ENCODE measurements at places on chromosomes 3 and 15.

- H3K4me1 ChIP-seq = no peaks in the 10 kb centered on the region
- no peak overlapping the region for H3K27ac ChIP-seq
- H3K27me3 ChIP-seq = peaks cover 5% of the 10 kb centered on the region
- DNase-seq = no peak
These were observed 274.7 kb downstream of the ERC2 start for GRCh38 chr3:56193519-56193918.

DNA sequence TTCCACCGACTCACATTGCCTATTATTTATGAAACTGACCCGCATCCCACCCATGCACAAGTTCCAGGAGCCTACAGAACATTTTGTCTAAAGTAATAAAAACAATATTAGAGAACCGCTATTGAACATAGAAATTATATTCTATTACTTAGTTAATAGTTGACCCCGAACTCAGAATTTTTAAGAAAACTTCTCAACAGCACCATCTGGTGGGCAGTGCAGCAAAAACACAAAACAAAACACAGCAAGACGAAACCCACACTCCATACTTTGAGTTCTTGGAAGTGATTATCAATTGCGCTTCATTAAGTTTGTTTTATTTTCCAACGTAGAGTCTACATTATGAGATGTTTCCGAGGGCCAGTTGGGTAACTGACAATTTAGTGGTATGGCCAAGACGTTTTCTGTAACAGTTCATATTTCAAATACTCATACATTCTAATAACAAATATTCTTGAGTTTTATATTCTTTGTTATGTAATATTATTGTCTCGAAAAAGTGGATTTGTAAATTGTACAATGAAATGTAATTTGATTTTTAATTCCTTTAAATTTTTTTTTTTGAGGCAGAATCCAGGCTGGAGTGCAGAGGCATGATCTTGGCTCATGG is 24.0 kb upstream of the C3orf70 start:
- DNase-seq = peak; percentile 8
- no peak overlapping the region for H3K4me3 ChIP-seq
- no peaks in the 10 kb centered on the region for H3K36me3 ChIP-seq
- H3K4me1 ChIP-seq = no peaks in the 10 kb centered on the region
- no peak overlapping the region for H3K27ac ChIP-seq

DNA sequence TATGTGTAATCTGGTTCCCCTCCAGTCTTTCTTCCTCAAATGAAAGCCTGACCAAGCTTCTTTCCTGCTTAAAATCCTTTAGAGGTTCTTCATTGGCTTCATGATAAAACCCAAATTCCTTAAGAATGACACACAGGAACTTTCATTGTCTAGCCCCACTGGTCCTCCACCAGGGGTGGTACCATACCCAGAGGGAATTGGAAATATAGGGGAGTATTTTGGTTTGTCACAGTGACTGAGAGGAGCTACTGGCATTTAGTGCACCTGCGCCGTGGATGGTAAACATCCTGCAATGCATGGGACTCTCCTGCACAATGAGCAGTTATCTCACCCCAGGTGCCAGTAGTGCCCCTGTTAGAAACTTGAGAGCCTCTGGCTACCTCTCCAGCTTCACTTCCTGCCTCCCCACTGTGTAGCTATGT is 10.8 kb downstream of the ZWILCH start:
- no peaks in the 10 kb centered on the region for H3K27me3 ChIP-seq
- no peaks in the 10 kb centered on the region for H3K4me1 ChIP-seq
- no peak overlapping the region for H3K27ac ChIP-seq
- H3K36me3 ChIP-seq = peaks cover 13% of the 10 kb centered on the region
- no peak overlapping the region for H3K4me3 ChIP-seq

DNA sequence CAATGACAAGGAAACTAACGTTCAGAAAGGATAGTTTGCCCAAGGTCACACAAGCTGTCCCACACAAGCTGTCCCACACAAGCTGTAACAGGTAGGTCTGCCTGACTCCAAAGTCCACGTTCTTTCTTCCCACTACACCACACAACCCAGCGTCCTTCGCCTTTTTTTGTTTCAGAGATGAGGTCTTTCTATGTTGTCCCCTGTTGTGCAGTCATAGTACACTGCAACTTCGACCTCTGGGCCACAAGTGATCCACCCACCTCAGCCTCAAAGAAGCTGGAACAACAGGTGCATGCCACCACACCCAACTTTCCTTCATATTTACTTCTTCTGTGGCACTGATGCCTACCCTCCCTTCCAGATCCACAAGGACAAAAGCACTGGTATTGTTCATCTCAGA is 21.4 kb downstream of the MB21D2 start:
- H3K36me3 ChIP-seq = no peaks in the 10 kb centered on the region
- no peaks in the 10 kb centered on the region for H3K27me3 ChIP-seq
- peaks cover 26% of the 10 kb centered on the region for H3K4me1 ChIP-seq
- no peak overlapping the region for H3K27ac ChIP-seq
- no peak for DNase-seq
- no peak overlapping the region for H3K4me3 ChIP-seq

GRCh38 chr3:156433910-156434309 is 121.0 kb downstream of the SSR3 start:
- H3K4me3 ChIP-seq = no peak overlapping the region
- H3K36me3 ChIP-seq = no peaks in the 10 kb centered on the region
- H3K4me1 ChIP-seq = no peaks in the 10 kb centered on the region
